Mammary epithelial cell (primary cell): ENCODE measurements at places on chromosomes 12 and 14. TPM values are rescaled to one million over a fixed set of nuclear protein-coding genes. Genes with fewer than 3 reads are reported as not detected.

LMNTD1 gene
- 1.2 TPM for total RNA-seq

DNA sequence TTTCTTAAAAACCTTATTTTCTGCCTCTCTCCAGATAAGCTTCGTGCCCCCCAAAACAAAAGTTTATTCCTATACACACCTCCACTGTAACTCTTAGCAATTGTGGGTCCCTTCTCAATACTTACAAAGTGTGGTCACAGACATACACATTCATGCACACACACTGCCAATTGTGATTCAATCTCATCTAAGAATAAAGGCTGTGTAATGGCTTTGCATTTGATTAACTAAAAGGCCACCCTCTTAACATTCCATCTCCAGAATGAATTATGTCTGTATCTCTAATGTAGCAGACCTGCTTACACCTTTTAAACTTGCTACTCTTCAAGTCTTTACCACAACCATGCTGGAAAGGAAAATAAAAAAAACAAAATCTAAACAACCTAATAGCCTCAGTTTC lies 49.5 kb downstream of the MYF5 start:
- no peak for DNase-seq

- peak; percentile 29 for DNase-seq
These were observed 16.7 kb downstream of the STK38L start for GRCh38 chr12:27260746-27261145.

GRCh38 chr12:87425942-87426554 lies 603.2 kb downstream of the C12orf50 start:
- peak; percentile 85 for DNase-seq

KIAA0586 gene
- total RNA-seq, result 14.3 TPM
